ENCODE measurements at places on chromosomes 6 and 20. TPM values are rescaled to one million over a fixed set of nuclear protein-coding genes. Genes with fewer than 3 reads are reported as not detected.

LGSN gene
- total RNA-seq = not detected

LTA gene
- not detected for total RNA-seq

FAM83C gene
- total RNA-seq = 39.1 TPM

OR14J1 gene
- total RNA-seq = not detected

ZBTB46 gene
- total RNA-seq = 1.7 TPM

TFAP2A gene
- total RNA-seq = 59.6 TPM

SLC13A3 gene
- 0.92 TPM for total RNA-seq

PPP1R3G gene
- total RNA-seq = 2.0 TPM

KCNK16 gene
- total RNA-seq = not detected

VIP gene
- total RNA-seq = not detected

WFDC10B gene
- total RNA-seq = not detected

MAFB gene
- total RNA-seq = 55.9 TPM

ENPP3 gene
- total RNA-seq = 0.24 TPM

OR2H1 gene
- not detected for total RNA-seq

PIGU gene
- total RNA-seq = 15.5 TPM

POU5F1 gene
- 0.40 TPM for total RNA-seq

CFAP206 gene
- total RNA-seq = 0.28 TPM

TASP1 gene
- 6.5 TPM for total RNA-seq

PKIB gene
- total RNA-seq = 0.88 TPM

TGM3 gene
- 1,379 TPM for total RNA-seq

SLCO4A1 gene
- total RNA-seq = 13.7 TPM

RBPJL gene
- not detected for total RNA-seq

CPNE5 gene
- total RNA-seq = 1.00 TPM

COL9A1 gene
- total RNA-seq = not detected

CLPSL1 gene
- total RNA-seq = not detected

PAQR8 gene
- total RNA-seq = 3.5 TPM

SPDEF gene
- total RNA-seq = 0.44 TPM

ASIP gene
- total RNA-seq = not detected

FABP7 gene
- not detected for total RNA-seq

SLPI gene
- total RNA-seq = 864 TPM

SS18L1 gene
- total RNA-seq = 6.9 TPM

PROKR2 gene
- not detected for total RNA-seq

KHDC1L gene
- 0.32 TPM for total RNA-seq

PCK1 gene
- 0.64 TPM for total RNA-seq

AKIRIN2 gene
- 47.7 TPM for total RNA-seq

SRSF12 gene
- total RNA-seq = 0.44 TPM

All from esophagus mucosa (tissue), 1 donor.